Activated naive CD4-positive, alpha-beta T cell treated with anti-CD3 and anti-CD28 coated beads, Interleukin-2, amount 50 U/mL, for 72 hours (primary cell): ENCODE measurements at places on chromosomes 13 and 19. TPM values are rescaled to one million over a fixed set of nuclear protein-coding genes. Genes with fewer than 3 reads are reported as not detected.

- DNase-seq, result no peak
Measured at GRCh38 chr19:45100201-45100600, 7.2 kb downstream of the PPP1R37 start.

The STXBP2 gene
- 103 TPM for total RNA-seq

The FBN3 gene
- total RNA-seq, result 0.02 TPM

The ZNF285 gene
- total RNA-seq, result 2.4 TPM

- no peak for DNase-seq
Measured at GRCh38 chr13:29510651-29511084, 84.8 kb downstream of the SLC7A1 start.

The FARP1 gene
- 0.61 TPM for total RNA-seq

DNA sequence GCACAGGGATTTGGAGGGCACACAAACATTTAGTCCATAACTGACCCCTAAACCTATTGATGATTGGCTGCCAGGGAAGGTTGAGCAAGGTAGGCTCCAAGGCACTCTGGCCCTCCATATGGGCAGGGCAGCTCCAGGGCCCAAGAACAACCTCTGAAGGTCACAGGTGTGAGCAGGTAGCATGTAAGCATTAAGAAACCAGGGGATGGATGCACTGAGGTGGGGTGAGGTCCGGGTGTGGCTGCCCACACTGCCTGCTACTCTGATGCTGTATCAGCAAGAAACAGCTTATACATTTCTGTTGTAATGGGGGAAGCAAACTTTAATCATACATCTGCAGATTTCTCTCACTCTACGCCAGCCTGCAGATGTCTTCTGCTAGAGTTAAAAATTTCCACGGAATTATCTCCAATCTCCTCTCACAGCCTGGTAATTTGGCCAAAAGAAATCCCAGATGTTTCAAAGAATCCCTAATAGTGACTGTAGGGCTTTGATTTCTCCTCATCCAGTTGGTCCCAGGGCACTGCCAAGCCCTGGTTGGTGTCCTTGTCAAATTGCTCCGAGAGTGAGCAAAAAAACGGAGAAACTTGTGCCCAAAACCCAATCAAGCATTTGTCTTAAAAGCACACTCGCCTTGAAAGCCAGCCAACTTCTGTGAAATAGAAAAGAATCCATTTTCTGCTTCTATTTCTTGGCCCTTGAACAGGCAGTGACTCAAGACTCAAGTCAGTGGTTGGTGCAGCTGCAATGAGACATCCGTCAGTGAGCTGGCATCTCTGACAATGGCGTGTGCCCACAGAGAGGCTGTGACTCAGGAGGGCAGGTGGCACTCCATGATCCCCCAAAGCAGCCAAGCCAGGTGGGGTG is 72.5 kb upstream of the MRI1 start:
- no peak for DNase-seq

The GSK3A gene
- total RNA-seq, result 38.1 TPM

DNA sequence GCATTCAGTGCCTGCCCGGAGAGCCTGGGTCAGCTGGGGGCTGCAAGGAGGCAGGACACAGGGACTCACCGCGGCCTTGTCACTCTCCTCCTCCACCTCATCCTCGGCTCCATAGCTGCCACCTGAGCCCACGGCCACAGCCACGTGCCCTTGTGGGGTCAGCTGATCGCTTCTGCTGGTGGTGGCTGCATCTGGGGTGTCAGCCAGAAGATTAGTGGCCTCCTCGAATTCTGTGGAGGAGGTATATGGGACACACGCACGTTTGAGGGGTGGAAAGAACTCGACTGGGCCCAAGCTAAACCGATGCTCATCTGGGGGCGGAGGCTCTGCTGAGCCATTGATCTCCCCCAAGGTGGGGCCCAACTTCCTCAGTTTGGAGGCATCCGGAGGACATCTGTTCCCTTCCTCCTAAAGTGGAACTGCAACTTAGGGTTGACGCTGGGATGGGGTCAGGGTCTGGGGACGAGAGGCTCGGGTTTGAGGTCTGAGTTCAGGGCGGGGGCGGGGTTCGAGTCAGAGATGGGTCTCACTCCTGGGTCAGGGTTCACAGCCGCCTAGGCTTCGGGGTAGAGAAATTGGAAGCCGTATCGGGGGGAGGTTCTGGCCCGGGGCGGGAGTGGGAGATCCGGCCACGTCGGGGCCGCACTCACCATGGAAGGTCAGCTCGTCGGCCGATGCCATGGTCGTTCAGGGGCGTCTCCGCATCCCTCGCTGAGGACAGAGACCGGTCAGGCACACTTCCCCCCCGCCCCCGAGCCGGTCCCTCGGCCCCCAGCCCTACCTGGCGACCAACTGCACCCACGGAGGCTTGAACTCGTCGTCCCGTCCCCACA is 493 bp downstream of the YIPF2 start:
- no peak for DNase-seq

DNA sequence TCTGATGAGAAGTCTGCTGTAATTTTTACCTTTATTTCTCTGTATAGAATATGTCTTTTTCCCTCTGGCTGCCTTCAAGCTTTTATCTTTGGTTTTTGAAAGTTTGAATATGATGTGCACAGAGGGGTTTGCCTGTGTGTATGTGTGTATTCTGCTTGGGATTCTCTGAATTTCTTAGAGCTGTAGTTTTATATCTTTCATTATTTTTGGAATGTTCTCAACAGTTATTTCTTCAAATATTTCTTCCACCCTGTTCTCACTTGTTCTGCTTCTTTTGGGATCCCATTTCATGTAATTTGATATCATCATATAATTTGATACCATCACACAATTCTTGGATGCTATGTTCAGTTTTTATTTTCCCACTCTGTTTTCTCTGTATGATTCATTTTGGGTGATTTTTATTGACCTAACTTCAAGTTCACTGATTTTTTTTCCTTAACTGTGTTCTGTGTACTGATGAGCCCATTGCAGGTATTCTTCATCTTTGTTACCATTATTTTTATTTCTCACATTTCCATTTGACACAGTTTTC is 7.5 kb downstream of the COG3 start:
- no peak for DNase-seq
